Right atrium auricular region (tissue), 2 donors: ENCODE measurements at places on chromosomes 6 and 20. TPM values are rescaled to one million over a fixed set of nuclear protein-coding genes. Genes with fewer than 3 reads are reported as not detected.

DNA sequence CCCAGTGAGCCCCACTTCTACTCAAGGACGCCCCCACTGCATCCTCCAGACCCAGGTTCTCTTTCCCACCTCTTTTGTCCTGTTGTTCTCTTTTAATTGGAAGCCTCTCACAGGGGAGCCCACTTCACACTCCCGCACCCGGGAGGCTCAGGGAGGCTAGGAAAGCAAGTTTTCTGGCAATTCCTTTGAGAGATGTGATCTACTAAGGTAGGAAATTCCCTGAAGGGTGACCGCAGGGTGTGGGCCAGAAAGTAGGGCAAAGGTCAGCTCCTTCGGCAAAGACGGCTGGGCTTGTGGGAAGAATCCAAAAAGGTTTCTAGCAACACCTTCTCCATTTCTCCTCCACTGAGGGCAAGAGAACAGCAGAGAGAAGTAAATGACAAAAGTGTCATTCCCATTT is 98.1 kb upstream of the PTPN1 start:
- H3K4me3 ChIP-seq: no peak overlapping the region
- no peak for DNase-seq
- H3K4me1 ChIP-seq: peaks cover 47% of the 10 kb centered on the region
- no peaks in the 10 kb centered on the region for H3K36me3 ChIP-seq
- peak overlapping the region; percentile 98 for H3K27ac ChIP-seq

The RNF144B gene
- 8.1 TPM for total RNA-seq

DNA sequence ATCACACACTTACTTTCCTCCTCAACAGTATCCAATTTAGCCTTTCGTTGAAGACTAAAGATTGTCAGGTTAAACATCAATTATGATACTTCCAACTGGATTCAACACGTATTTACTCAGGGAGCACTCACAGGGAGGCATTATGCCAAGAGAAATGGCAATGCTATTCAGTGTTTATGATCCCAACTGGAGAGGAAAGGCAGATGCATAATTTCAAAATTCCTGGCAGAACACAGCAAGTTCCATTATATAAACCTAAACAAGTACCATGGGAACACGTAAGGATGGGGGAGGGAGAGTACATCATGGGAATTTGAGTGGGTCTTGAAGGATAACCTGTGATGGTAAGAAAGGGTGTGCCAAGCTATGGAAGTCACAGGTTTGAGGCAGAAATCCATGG is 112.7 kb downstream of the ISM1 start:
- no peaks in the 10 kb centered on the region for H3K4me1 ChIP-seq
- no peak overlapping the region for H3K4me3 ChIP-seq
- no peak overlapping the region for H3K27ac ChIP-seq
- no peaks in the 10 kb centered on the region for H3K36me3 ChIP-seq

DNA sequence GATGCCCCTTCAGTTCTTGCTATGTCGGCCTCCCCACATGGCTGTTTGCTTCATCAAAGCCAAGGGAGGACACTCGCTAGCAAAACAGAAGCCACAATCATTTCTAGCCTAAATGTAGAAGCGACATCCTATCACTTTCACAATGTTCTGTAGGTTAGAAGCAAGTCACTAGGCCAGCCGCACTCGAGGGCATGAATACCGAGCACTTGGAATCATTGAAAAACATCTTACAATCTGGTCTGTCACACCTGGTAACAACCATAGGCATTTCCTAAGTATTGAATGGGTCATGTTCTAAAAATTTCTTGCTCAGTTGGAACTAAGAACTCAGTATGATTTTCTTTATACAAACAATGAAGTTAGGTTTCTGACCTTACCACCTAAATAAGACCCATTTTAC is 192.3 kb downstream of the AIG1 start:
- no peaks in the 10 kb centered on the region for H3K36me3 ChIP-seq
- no peak for DNase-seq
- no peak overlapping the region for H3K4me3 ChIP-seq
- no peaks in the 10 kb centered on the region for H3K4me1 ChIP-seq
- no peak overlapping the region for H3K27ac ChIP-seq
- H3K27me3 ChIP-seq: no peaks in the 10 kb centered on the region
